ENCODE measurements at places on chromosomes 4 and X.

DNA sequence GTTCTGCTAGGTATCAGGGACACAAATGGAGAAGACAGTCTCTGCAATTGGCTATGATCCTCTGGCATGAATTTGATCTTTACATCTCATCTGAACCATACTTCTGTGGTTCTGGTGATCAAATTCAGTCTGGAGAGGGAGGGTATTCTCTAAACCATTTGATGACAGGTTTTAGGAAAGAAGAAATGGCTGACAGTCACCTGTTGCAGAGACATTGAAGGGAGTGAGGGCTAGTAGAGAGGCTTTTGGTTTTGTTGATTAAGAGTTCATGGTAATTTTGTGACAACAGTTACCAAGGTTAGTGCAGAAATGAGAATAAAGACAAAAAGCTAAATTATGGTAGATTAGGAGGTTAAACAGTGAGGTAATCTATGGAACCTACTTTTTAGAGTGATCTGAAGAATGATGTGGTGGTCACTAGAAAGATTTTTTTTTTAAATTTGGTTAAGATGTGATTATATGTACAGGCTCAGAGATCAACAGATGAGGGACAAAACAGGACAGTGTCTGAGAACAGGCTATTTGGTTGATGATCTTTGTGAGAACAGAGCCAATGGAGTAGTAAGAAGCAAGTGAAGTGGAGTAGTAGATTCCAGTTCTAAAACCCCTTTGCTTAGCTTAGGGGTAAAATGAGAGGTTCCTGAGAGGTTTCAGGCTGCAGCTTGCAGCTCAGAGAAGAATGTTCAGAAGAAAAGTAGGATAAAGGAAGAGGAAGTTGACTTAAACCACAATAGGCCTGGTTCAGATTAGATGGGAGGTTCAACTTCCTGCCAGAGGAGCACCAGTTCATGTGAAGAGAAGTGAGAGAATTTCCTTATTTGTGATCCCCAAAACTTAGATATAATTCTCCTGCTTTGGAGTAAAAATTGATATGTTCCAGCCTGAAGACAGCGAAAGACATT, 34.7 kb downstream of the VSIG4 start:
- DNase-seq = no peak

DNA sequence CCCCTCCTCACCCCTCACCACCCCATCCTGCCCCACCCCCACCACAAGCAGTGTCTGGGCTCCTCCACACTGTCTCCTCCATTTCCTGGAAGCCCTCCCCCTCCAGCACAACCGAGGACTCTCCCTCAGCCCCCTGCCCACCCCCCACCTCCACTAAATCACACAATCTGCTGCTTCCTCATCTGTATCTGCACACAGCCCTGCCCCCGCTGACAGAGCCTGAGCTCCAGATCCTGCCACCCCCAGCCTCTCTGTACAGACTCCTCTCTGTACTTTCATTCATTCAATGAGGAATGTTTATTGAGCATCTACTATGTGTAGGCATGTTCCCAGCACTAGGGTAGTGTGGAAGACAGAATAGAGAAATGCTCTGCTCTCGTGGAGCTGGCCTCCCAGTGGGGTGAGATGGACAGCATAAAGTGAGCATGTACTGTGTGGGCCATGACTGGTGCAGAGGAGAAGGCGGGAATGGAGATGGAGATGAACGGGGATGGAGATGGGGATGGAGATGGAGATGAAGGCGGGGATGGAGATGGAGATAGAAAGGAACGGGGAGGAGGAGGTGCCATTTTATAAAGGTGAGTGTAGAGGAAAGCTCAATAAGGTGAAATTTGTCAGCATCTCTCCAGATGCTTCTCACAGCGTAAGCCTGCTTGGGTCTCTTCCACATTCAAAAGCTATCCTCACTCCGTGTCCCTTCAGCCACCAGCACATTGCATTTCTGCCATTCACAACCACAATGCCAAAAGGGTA, 2.5 kb upstream of the PPP2R2C start:
- DNase-seq = no peak

GRCh38 chr4:172153719-172154118, 340.5 kb downstream of the GALNTL6 start:
- DNase-seq = no peak

DNA sequence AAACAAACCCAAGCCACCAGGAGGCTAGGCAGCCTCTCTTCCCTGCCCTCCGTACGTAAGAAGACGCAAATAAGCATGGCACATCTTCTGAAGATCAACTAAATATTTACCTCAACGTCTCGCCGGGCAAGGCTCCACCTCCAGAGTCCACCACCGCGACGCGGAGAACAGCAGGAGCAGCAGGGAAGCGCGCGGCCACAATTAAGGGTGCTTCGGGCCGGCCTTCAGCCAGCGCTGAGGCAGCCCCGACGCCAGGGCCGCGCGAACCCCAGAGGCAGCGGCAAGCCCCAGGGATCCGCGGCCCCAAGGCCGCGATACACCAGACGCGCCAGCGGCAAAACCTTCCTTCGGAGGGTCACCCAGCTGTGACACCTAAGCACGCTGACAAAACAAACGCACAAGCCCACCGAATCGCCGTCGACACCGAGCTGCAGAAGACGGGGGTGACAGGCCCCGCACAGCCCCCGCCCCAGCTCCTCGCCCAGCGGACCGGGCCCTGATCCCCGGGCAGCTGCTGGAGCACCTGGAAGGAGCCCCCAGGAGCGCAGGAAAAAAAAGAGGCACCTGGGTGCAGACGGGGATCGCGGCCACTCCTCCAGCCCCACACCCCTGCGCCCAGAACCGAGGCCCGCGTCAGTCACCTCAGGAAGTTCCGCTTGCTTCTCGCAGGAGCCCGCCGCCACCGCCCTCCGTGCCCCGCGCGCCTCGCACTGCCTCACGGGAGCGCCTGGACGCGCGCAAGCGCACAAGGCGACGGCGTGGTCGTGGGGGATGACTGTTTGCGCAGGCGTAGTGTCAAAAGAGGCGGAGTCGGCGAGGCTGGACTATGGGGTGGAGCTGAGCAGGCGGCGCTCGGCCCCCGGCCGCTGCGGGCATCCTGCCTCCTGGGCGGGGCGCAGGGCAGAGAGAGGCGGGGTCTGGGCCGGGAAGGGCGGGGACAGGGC, at the start of the genes HAUS3 and POLN:
Gene HAUS3 (minus strand): TSS at position 712 of the 944 bp plus-strand sequence. CDS start 1,175 bp downstream, outside the sequence.
Gene POLN (minus strand): TSS at position 712 of the 944 bp plus-strand sequence. CDS start 12,890 bp downstream, outside the sequence.
- DNase-seq = peak; percentile 99

DNA sequence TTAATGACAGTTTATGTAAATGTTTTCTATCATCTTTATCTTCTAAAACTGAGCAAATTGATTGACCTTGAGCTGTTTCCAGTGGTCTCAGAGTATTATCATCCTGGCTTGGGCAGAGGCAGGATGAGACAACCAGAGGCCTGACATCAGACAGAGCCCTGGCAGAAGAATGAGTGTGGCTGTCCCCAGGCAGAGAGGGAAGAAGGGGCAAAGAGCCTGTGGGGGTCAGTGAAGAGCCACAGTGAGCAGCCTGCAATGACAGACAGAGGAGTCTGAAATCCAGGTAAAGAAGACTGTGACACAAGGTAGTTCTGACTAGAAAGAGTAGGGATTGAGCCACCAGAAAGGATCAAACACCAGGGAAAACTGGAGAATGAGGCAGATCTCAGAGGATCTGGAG, 182.4 kb upstream of the ARSJ start:
- no peak for DNase-seq

- DNase-seq = no peak
These were observed 586.6 kb downstream of the RAPGEF2 start for GRCh38 chr4:159689526-159689925.

DNA sequence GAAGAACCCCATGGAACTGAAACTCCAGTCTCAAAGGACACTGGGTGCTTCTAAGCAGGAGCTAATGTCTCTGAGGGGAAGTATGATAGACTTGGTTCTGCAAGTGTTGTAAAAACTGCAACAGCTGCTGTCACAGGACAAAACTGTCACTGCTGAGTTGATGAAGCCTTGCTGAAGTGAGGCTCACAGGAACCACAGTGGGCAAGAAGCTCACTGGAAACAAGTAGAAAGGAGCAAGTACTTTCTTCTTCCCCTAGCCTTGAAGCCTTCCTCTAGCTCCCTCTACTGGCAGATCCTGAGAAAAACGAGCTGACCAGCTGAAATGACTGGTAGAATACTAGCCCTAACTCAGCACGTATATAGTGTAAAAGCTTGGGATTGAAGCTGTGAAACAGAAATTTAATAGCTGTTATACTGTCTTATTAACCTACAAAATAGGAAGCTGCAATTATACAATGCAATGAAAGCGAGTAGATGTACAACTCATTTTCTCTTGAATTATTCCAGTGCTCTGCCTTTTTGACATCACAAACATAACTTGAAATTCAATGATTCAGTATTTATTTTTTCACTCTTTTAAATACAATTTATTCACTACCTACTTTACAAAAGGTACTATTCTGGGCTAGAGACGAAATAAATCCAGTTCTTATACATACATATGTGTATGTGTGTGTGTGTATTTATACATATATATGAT, 91.4 kb downstream of the GABRB1 start:
- DNase-seq = peak; percentile 11

DNA sequence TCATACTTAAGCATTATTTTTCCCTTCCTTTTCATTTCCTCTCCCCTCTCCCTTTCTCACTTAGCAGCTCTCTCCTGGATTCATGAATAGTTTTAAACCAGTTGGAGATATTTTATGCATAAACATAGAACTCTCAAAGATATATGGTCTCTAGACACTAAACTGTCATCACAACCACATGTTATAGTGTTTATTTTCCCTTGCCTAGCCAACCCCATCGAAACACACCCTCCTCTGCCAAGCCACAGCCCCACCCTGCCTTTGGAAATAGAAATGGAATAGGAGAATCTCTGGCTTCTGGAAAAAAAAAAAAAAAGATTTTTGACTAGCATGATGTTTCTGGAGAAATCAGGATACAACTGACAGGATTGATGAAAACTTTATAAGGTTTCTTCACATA, 64.8 kb upstream of the RBPJ start:
- no peak for DNase-seq

- no peak for DNase-seq
These were observed 882.7 kb downstream of the CENPC start for GRCh38 chr4:66662620-66663019.

DNA sequence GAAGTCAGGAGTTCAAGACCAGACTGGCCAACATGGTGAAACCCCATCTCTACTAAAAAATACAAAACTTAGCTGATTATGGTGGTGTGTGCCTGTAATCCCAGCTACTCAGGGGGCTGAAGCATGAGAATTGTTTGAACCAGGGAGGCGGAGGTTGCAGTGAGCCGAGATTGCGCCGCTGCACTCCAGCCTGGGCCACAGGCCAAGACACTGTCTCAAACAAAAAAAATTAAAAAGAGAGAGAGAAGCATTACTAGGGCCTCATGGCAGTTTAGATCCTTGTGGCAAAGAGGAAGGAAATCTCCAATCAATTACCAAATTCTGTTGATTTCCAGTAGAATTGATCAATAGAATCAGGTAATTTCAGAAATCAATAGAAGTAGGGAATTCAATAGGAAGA, 16.8 kb upstream of the SLC34A2 start:
- DNase-seq = no peak
